Stimulated activated CD8-positive, alpha-beta memory T cell treated with anti-CD3 and anti-CD28 coated beads, Interleukin-7, amount 100 ng/mL, for 1 hour (primary cell): ENCODE measurements at places on chromosomes 12 and 14.

DNA sequence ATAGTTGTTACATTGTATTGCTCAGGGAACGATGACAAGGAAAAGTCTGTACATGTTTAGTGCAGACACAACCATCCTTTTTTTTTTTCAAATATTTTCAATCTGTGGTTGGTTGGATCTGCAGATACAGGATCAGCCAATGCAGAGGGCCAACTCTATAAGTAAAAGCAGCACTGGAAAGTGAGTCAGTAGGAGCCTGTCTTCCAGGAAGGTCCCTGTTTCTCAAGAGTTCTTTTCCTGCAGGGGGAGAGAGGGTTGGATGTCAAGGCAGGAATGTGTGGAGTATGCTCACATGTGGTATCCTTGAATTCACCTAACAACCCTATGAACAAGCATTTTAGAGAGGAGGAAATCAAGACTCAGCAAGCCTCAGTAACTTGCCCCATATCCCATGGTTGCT is 409.1 kb downstream of the NPAS3 start:
- DNase-seq: no peak

DNA sequence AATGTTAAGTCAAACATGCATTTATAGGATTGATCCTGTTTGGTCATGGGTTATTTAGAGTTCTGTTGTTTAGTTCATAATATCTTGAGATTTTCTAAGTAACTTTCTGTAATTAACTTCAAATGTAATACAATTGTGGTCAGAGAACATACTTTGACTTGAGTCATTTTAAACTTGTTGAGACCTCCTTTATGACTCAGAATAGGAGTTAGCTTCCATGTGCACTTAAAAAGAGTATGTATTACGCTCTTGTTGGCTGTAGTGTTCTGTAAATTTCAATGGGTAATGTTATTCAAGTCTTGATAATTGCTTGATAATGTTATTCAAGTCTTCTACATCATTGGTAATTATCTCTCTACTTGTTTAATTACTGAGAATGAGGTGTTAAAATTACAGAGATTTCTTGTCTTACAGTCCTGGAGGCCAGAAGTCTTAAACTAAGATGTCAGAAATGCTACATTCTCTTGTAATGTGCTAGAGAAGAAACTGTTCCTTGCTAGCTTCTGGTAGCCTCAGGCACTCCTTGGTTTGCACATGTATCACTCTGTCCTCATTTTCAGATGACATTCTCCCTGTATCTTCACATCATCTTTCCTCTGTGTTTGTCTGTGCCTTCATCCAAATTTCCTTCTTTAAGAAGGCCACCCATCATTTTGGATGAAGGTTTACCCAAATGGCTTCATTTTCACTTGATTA is 197.3 kb downstream of the TMTC3 start:
- DNase-seq: no peak

- DNase-seq: no peak
These were observed 628.6 kb downstream of the NRXN3 start for GRCh38 chr14:78798757-78799156.

DNA sequence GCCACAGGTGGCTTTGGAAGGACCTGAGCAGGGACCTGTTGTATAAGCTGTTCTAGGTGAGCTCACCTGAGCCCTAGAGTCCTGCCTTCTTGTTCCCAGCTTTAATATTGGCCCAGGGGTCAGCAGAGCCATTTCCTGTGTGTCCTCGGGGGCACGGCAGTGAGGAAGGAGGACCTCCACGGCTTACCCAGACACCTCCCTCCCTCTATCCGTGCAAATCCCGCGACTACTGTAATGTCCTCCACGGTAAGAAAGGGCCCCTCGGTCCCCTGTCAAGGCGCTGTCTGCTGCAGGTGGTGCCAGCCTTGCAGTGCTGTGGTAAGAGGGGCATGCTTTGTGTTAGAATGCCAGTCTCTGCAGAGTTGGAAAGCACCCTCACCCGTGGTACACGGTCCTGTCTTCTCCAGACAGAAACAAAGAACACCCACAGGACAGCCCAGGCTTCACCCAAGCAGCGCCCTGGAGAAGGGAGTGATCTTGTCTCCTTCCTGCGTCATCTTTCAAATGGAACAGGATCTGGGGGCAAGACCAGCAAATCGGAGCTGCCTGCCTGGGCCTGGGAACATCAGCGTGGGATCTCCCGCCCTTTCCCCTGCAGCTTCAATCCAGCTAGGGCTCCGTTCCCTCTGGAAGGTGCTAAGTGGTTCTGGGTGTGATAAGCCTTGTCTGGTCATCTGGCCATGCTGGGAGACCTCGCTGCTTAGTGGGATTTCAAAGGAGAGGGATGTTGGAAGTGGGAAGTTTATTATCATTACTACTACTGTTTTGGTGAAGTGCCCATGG is 20.2 kb upstream of the FZD10 start:
- no peak for DNase-seq

DNA sequence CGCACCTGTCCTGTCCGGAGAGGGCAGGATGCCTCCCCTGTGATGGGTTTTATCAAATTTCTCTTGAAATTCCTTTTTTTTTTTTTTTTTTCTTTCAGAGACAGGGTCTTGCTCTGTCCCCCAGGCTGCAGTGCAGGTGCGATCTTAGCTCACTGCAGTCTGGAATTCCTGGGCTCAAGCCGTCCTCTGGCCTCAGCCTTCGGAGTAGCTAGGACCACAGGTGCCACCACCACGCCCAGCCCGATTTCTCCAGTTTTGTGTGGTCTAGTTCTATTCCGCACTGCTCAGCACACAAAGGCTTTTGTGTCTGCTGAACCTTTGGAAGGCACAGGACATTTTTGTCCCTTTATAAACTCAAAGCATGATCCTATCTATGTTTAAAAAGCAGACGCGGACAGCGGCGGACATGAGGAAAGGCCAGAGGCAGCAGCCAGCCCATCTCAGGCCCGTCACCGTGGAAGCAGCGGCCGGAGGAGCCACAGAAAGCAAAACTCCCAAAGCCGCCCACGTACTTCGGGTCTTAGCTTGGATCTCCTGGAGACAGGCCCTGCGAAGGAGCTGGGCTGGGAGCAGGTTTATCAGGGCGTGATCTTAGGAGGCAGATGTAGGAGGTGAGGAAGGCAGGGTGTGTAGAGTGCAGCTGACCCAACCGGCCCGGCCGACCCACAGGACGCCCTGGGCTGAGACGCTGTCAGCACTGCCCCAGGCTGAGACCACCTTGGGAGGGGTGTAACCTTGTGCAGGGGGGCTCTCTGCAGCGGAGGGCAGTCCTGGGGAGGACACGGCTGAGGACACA is 30.9 kb upstream of the FBRSL1 start:
- no peak for DNase-seq

GRCh38 chr14:60981633-60982455 is 799 bp downstream of the SLC38A6 start:
- DNase-seq: no peak

DNA sequence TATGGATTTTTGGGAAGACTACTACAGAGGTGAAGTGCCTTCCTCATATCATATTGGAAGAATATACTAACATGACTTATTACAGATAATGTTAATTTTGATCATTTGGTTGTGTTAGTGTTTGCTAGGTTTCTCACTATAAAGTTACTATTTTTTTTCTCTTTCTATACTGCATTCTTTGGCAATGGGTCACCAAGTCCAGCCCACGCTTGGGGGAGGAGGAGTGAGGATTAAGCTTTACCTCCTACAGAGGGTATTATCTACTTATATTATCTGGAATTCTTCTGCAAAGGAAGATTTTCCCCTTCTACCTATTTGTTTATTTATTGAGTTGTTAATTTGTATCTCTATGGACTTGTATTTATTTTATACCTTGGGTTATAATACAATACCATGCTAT is 31.5 kb downstream of the SCN8A start:
- DNase-seq: no peak

DNA sequence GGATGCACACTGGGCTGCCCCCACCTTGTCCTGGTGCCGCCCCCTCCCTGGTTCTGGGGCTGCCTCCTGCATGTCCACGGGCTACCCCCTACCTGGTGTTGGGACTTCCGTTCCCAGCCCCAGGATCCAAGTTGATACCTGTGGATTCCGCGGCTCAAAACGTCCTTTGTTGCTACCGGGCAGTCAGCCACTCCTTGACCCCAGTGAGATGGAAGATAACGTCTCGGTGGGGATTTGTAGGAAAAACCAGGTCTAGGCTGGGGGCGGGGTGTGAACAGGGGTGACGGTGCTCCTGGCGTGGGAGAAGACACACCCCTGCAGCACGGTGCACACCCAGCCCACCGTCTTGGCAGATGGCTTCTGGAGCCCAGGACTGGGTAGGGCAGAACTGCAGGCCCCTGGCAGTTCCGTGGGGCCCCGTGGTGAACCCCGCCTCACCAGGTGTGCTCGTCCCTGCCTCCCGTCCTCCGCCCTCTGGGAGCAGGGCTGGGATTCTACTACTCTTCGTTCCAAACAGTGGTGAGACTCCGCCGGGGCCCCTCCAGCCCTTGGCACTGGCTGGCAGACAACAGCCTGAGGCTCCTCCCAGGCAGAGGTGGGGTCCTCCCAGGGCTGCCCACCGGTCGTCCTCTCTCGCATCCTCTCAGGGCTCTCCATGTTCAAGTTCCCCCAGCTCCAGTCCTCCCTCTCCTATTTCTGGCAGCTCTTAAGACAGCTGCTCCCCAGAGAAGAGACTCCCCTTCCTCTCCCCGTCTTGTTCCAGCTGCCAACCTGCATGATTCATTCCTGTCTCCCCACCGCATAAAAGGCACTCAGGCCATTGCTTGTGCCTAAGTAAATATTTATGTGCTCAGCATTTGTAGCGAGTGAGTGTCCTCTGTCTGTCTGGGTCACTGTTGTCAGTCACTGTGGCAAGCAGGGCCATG is 75.5 kb downstream of the FBXL14 start:
- no peak for DNase-seq

DNA sequence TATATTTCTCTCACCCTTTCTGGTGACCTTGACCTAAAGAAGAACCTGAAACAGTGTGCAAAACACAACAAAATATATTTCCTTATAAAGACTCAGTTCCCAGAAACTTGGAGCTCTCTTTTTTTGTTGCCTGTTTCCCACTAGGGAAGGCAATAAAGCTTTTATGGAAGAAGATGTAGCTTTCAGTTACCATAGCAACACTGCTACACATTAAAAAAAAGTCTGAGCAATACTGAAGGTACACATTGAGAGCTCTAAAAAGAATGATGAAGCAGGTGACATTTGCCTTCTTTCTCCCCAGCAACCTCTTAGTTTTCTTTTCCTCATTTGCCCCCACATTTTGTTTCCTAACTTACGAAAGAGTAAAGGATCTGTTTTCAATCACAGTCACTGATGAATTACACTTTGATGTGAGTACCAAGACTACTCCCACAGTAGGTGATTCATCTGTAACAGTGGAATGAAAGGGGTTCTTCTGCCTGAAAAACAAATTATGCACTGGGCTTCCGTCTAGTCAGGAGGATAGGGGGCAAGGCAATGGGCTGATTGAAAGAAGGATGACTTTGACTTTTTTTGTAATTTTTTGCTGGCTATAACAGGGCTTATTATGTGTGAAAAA is 1.1 kb upstream of the CATSPERB start:
- no peak for DNase-seq

- no peak for DNase-seq
These were observed 74.7 kb downstream of the DBX2 start for GRCh38 chr12:44976246-44976645.

GRCh38 chr14:65077318-65077717 is 25.0 kb downstream of the MAX start:
- DNase-seq: no peak

DNA sequence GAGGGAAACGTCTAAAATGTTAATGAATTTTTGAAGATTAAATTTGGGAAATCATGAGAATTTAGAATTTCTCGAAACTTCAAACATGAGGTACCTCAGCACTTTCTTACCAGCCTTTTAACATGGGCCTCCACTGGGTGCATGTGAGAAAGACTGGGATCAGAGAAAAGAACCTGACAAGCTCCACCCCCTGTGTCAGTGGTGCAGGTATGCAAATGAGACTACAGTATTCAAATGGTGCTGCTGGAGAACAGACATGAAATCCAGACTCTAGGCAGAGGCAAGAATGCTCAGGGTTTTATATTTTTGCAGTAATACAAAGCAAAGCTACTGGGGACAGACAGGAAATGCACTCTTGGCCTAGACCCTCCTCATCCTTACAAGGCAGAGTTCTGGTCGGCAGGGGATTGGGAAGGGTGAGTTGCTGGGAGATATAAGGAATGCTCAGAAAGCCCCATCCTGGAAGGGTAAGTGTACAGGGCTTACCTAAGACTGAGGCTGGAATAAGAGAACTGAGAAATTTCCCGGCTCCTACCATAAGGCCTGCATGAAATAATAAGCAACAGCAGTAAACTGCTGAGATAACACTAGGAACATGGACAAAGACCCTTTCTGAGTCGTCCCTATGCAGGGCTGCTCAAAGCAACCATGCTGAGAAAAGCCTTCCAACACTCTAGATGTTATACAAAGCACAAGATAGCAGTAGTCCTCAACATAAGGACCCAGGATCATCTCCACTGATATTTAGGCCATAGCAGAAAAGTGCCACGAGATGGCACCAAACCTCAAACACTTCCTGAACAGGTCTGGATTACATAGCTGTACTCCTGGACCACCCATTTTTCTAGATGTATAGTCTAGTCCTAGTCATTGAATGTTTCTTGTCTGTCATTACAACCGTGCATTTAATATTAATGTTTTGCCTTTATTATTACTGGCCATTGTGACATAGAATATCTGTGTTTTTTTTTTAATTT is 260.8 kb downstream of the RASSF9 start:
- DNase-seq: no peak

GRCh38 chr14:78767436-78767835 is 597.3 kb downstream of the NRXN3 start:
- no peak for DNase-seq

DNA sequence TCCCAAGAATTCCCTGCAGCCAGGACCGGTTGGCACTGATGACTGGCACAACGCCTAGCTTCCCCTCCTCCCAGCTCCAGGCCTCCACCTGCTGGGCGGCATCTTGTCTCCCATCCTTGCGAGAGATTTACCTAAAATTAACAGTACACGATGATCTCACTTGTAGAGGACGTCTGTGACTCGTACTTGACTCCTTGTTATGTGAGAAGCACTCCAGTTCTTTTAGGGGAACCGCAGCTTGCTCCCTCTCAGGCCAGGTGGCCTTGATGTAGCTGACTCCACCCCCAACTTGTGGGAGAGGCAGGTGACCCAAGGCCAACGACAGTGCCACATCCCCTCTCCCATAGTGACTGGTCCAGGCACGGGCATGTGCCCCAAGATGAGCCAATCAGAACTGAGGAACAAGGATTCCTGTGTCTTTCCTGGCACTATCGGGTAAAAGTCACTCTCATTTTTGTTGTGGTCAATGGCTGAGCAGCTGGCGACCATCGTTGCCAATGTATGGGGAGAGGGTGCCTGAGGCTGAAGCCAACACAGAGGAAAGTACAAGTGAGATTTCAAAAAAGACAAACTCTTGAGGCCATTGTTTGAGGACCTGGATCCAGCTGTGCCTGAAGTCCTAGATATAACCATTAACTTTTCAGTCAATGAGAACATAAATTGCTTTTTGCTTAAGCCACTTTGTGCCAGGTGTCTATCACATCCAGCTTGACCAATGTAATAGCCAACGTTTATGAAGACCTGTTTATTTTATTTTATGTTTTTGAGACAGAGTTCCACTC is 208.7 kb downstream of the RBM19 start:
- no peak for DNase-seq

DNA sequence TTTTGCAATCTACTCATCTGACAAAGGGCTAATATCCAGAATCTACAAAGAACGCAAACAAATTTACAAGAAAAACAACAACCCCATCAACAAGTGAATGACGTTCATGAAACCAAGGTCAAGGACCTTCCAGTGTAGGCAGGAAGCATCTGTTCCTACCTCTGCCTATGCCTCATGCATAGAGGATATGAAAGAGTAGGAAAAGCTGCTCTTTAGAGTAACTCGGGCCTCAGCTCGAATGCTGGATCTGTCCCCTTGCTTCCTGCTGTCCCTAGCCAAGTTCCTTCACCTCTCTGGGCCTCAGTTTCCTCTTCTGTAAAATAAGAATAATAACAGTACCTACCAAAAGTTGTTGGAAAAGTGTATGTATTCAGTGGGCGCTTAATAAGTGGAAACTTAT is 65.0 kb downstream of the FOXN4 start:
- no peak for DNase-seq
